Bronchial smooth muscle cell (primary cell): ENCODE measurements at places on chromosomes 11 and 22. TPM values are rescaled to one million over a fixed set of nuclear protein-coding genes. Genes with fewer than 3 reads are reported as not detected.

The GAS2 gene
- 0.63 and 1.0 TPM in 2 replicates for total RNA-seq

The MMP7 gene
- total RNA-seq = not detected in 2 replicates

The SYT7 gene
- total RNA-seq = 5.5 and 22.7 TPM in 2 replicates

The GAL3ST1 gene
- total RNA-seq = not detected in 2 replicates

The MRGPRX4 gene
- not detected in 2 replicates for total RNA-seq

The FOXR1 gene
- total RNA-seq = not detected in 2 replicates

The CLMP gene
- 80.1 and 139 TPM in 2 replicates for total RNA-seq

The OR2AG1 gene
- not detected in 2 replicates for total RNA-seq

The SLC22A6 gene
- total RNA-seq = not detected in 2 replicates

The RFPL1 gene
- not detected in 2 replicates for total RNA-seq

The GGTLC3 gene
- not detected in 2 replicates for total RNA-seq

The ANGPTL5 gene
- total RNA-seq = 0.34 and 0.63 TPM in 2 replicates

The ANO1 gene
- total RNA-seq = under 0.01 and 0.09 TPM in 2 replicates

The IL10RA gene
- 0.26 TPM in 1 of 2 replicates, not detected in the other for total RNA-seq

The NCAM1 gene
- total RNA-seq = not detected in 2 replicates

The NRXN2 gene
- total RNA-seq = 1.0 and 1.4 TPM in 2 replicates
